ENCODE measurements at places on chromosomes 7 and 10. TPM values are rescaled to one million over a fixed set of nuclear protein-coding genes. Genes with fewer than 3 reads are reported as not detected.
A peak's percentile ranks its signal among the peaks of the same experiment; 100 is the strongest.

GRCh38 chr7:93044147-93044810, 73.5 kb downstream of the SAMD9 start:
- no peak for DNase-seq

DNA sequence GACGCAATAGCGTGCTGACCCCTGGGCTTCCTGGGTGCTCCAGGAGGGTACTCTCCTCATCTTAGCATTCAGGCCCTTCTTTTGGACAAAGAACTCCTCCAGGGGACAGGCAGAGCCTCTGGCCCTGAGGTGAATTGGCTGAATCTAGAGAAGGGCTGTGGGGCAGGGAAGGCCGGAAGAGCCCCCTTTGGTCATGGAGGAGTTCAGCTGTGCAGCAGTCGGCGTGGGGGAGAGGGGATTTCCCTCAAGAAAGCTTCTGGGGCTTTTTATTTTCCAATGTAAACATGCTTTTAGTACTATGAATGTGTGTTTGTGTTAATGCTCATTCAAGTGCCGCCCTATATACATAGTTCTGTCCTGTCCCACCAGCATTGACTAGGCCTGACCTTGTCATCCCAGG, 38.8 kb downstream of the FIGNL1 start:
- no peak for DNase-seq

GRCh38 chr10:97028126-97028831, 157.5 kb downstream of the SLIT1 start:
- DNase-seq = no peak

DNA sequence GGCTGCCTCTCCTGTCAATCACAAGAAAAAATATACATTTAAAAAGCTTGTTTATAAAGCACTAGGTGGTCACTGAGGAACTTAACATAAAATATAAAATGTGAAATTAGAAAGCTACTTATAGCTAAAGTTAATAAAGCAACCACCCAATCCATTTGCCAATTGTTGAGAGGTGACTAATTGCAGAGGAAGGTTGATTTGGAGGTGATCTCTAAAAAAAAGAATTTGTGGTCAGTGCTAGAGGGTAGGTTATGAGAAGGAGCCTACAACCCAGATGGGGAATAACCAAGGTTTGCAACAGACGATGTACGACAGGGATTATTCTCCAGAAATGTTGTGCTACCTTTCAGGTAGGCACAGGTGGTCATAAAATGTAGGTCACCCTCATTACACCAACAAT, 444.2 kb upstream of the C7orf33 start:
- DNase-seq = no peak

The SSC4D gene
- 8.5 TPM for total RNA-seq

GRCh38 chr7:42244828-42245227, 7.8 kb upstream of the GLI3 start:
- no peak for DNase-seq

The ATOH7 gene
- 0.37 TPM for total RNA-seq

DNA sequence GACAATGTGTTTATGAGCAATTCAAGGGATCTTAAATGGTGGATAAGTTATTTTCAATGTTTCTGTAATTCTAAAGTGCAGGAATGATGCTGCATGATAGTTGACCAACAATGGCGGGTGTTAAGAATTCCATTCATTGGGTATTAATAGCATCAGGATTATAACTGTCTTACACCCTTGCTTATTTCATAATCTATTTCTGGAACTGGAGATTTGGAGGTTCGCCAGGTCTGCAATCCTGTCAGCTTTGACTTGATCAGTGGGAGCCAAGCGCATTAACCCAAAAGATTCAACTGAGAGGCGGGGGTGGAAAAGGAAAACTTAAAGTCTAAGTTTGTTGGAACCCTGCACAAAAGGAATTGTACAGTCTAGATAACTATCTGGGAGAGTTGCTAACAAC, 114.9 kb upstream of the ZEB1 start:
- no peak for DNase-seq

- DNase-seq = peak; percentile 60
These were observed 70.4 kb downstream of the SLC35B4 start for GRCh38 chr7:134246347-134246746.

All from G401 (cell line).